ENCODE measurements at places on chromosomes 1 and 21.

GRCh38 chr21:28923439-28923975, 69.2 kb downstream of the LTN1 start:
- DNase-seq = no peak

DNA sequence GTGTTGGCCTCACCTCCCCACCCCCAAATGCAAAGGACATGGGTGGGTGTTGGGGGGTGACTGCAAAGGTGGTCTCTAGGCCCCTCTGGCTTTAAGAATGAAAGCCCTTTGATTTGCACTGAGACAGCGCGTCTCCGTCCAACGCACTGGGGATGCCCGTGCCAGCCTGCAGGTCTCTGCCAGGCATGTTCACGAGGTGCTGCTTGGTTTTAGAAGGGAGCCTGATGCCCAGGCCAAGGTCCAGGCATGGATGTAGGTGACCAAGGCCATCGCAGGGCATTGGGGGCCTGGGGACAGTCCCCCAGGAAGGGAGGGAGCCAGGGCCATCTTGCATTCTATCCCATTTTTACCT, 363.6 kb upstream of the VAMP3 start:
- DNase-seq = no peak

DNA sequence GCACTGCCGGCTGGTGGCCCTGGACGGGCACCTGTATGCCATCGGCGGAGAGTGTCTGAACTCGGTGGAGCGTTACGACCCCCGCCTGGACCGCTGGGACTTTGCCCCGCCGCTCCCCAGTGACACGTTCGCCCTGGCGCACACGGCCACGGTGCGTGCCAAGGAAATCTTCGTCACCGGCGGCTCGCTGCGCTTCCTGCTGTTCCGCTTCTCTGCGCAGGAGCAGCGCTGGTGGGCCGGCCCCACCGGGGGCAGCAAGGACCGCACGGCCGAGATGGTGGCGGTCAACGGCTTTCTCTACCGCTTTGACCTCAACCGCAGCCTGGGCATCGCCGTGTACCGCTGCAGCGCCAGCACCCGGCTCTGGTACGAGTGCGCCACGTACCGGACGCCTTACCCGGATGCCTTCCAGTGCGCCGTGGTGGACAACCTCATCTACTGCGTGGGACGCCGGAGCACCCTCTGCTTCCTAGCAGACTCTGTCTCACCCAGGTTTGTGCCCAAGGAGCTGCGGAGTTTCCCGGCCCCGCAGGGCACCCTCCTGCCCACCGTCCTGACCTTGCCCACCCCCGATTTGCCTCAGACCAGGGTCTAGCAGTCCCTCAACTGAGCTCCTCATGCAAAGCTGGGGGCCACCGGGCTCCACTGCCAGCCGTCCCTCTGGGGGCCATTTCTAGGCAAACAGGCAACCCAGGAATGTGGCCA, 2.1 kb downstream of the KLHDC7A start:
- no peak for DNase-seq

- DNase-seq = no peak
Observed at GRCh38 chr1:226974544-226975258, 34.6 kb downstream of the COQ8A start.

DNA sequence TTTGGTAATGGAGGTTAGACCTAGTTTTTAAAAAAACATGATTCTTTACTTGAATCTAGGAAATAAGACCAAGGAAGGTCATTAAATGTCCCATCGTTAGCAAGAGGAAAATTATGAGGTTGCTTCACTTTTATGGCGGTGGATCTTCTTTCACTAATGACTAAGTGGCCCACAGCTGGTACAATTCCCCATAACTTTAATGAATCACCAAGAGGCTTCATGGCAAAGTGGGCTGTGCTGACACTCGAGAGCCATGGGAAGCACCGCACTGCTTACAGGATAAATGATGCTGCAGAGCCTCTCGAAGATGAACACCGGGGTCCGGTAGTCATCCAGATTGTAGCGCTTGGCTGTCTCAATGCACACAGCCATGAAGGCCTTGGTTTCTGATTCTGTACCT, 108.8 kb downstream of the UBR4 start:
- DNase-seq = no peak

GRCh38 chr1:240956020-240956419, 344.1 kb upstream of the GREM2 start:
- no peak for DNase-seq

GRCh38 chr1:97089173-97089572, 367.6 kb downstream of the PTBP2 start:
- no peak for DNase-seq

- DNase-seq = no peak
Observed at GRCh38 chr1:175503538-175503937, 239.9 kb downstream of the TNR start.

- no peak for DNase-seq
Observed at GRCh38 chr21:43598416-43599120, 60.7 kb downstream of the HSF2BP start.

DNA sequence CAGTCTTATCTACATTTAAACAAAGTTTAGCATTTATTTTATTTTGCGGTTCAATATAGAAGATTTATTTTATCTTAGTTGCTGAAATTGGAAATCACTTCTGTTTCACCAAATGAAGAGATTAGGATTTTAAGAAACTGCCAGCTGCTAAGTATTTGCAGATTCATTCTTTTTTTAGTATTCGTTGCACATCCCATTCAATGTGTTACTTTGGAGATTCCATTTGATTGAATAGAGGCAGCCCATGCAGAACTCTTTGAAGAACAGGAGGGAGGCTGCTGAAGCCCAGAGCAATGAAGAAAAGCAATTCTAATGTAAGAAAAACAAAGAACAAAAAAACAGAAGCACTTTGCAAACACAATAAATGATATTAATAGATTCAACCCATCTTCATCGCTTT, 38.6 kb upstream of the IL12RB2 start:
- no peak for DNase-seq

DNA sequence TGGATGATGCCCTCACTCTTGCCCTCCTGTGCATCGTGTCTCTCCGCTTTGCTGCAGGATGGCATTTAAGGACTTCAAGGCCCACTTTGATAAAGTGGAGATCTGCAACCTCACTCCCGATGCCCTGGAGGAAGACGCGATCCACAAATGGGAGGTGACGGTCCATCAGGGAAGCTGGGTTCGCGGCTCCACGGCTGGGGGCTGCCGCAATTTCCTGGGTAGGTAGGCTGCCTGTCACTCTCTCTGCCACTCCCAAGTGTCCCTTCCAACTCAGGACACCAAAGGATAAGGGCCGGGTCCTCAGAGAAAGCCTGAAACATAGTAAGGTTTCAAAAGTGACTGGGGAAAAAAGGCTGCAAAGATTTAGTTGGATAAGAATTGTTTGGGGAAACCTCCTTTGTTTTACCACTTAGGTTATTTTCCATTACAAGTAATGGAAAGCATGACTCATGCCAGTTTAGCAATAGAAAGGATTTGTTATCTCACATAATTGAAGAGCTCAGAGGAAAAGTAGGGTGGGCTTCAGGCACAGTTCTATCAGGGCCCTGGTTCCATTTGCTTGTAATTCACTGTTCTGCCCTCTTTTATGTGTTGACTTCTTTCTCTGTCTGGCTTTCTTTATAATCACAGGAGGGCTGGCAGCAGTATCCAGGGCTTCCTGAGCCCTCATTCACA, 31.9 kb downstream of the CAPN9 start:
- DNase-seq = no peak

DNA sequence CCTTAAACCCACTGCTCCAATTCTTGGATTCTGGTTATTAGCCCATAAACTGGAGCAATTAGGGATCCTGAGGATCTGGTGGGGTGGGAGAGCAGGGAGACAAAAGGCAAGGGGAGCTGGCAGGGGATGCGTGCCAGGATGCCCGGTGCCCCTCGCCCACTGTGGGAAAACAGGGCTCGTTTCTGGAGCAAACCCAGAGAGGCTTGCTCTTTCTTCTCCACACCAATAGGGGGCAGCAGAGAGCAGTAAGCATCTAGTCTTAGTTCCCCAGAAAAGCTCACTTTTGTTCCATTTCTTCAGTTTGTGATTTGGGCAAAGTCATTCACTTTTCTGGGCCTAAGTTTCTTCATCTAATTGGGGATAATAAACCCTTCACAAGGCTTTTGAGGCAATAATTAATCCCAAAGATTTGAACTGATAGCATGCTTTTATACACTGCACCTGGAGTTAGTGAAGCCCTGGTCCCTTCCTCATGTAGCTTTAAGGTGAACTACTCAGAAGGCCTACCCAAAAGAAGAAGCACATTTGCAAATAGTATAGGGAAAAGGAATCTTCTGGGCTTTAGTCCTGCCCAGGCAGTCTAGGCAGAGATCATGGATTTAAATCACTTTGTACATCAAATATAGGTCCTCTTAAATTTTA, 160.6 kb upstream of the USP24 start:
- peak; percentile 47 for DNase-seq

DNA sequence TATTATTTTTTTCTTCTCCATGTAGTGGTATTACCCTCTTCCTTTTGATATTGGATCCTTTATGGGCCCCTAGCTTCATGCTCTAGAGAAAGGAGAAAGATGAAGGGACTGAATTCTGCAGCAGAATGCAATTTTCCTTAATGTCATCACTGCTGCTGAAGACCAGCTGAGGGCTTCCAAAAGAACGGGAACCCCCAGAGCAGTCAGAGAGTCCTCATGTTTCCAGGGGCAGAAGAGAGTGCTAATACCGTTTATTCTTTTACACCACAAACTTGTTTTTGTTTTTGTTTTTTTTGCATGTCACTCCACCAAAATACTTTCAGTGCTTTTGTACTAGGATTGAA, 21.1 kb upstream of the TBX15 start:
- DNase-seq = no peak

DNA sequence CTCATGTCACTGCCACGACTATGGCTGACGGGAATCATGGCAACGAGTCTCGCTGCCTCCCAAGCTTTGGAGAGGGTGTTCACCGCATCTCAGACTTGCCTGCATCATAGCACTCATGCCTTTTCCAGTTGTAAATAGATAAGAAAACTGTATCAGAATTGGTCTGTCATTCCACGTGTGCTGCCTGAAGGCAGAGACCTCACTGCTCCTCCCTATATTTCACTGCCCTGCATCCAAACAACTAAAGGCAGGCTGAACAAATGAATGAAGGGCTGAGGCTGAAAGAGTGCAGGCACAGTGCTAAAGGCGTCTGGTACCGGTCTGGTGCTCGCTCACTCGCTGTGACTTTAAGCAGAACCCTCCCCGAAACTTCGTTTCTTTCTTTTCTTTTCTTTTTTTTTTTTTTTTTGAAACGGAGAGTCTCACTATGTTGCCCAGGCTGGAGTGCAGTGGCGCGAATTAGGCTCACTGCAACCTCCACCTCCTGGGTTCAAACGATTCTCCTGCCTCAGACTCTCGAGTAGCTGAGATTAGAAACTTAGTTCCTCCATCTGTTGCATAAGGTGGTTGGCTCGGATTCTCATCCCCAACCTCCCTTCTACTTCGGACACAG, 542 bp downstream of the EIF2B3 start:
- no peak for DNase-seq

DNA sequence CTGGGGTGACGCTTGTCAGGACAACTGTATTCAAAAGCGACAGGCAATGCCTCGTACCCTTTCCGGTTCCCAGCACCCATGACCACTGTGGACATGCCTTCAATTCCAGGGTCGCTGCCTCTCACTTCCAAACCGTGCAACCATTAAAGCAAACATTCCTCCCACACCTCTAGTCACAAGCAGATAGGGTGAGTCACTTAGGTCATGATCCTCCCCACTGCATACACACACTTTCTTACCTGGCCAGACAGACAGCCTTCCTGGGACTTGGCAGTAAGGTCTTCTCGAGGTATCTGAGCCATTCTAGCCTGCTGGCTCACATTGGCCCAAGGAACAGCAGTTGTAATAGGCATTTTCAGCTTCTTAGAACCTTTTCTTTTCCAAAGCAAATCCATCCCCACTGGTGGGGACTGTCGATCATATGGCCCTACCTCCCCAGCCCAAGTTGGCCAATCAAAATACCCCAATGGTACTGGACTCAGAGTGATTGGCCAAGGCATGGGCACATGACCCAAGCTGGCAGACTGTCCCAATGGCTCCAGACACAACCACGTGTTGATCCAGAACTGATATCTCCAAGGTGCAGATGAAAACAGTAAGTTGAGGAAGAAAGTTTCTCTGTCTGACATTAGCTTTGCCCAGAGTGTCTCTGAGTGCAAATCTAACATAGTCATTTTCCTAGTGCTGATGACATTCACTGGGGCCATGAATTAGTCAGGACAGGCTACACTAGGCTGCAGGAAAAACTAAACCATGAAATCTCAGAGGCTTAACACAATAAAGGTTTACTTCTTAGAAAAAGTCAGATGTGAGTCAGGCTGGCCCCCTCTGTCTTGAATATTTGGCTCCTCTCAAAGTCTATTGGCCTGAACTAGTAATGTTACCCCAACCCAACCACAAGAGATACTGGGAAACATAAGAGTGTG, 113.8 kb downstream of the RRAGC start:
- DNase-seq = no peak

- peak; percentile 35 for DNase-seq
Observed at GRCh38 chr1:101520302-101520701, 283.5 kb downstream of the S1PR1 start.

- DNase-seq = no peak
Observed at GRCh38 chr1:220572416-220572815, 44.5 kb downstream of the MARK1 start.

DNA sequence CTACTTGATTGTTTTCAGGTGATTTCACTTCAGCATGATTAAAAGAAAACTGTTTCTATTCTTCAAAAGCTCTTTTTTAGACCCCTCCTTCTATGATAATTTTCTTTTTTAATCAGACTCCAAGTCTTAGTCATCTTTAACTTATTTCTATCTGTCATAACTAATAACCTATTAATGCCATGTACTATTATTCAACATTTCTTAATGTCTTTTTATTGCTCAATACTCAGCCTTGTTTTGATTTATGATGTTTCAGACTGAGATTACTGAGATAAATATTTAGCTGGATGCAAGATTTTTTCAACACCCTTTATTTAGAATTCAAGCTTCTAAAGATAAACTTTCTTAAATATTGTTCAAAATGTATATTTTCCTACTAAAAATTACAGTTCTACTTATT, 53.6 kb downstream of the ATP6V1G3 start:
- no peak for DNase-seq

DNA sequence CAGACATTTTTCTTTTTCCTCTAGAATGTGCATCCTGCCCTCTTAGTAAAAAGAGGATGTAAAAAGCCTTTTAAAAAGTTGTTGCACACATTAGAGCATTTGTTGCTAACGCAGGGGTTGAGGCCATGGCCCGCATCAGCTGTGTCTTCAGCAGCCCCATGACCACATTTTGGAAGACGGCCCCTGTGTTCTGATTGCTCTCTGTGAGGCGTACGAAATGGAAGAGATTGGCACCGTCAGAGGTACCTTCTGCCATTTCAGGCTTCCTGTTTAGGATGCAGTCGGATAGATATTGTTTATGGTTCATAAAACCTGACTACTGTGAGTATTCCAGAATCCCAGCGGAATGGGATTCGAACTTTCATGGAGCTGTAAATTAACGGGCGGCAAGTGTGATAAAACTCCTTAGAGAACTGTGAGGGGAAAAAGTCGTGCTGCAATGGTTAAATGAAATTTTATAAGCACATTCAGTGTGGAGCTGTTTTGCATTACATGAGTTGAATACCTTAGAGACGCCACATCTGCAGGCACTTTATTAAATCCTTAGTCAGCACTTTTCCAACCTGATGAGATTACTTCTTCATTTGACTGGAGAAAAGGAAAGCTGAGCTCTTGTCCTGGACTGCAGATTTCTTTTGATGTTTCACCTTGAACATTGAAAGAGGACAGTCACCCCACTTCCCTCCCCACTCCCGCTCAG, 273.9 kb downstream of the TM2D1 start:
- DNase-seq = no peak

Measured in iPS DF 6.9 (cell line).